Activated T-helper 17 cell treated with anti-CD3 and anti-CD28 coated beads, Interleukin-2, amount 50 U/mL, for 72 hours (primary cell): ENCODE measurements at places on chromosomes 11 and 22. TPM values are rescaled to one million over a fixed set of nuclear protein-coding genes. Genes with fewer than 3 reads are reported as not detected.

The CACNA1I gene
- 0.84 TPM for total RNA-seq

The OR52N4 gene
- 1.8 TPM for total RNA-seq

DNA sequence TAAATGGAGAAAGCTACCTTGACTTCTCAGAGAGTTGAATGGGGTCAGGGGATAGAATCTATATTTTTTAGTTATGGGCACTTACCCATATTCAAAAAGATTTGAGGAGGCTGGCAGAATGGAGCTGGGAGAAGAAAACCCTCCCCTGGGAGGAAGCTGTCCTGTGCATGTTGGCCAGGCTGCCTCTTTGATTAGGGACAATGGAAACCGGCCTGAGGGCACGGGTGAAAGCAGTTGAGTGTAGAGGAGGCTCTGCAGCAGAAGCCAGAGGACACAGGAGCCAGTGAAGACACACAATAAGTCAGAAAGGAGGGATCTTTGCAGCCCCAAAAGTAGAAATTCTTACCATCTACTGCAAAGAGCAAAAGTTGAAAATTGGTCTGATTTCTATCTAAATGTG is 66.6 kb upstream of the B3GAT1 start:
- ATAC-seq = no peak

DNA sequence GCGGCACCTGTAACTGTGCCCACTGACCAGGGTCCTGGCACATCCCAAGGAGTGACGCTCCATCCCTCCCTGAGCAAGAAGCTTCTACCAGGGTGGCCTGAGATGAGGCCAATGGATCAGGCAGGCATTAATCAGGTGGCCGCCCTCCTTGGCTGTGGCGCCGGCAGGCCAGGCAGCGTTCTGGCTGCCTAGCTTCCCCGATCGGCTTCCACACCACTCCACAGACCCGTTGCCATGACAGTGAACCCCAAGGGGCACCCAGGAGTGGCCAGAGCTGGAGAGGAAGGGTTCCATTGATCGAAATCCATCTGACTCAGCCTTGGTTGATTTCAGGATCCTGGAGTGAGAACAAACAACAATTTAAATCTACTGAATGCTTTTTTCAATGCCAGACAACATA is 20.5 kb downstream of the LRRC55 start:
- no peak for ATAC-seq

GRCh38 chr11:132080127-132080526 is 709.7 kb downstream of the NTM start:
- no peak for ATAC-seq

DNA sequence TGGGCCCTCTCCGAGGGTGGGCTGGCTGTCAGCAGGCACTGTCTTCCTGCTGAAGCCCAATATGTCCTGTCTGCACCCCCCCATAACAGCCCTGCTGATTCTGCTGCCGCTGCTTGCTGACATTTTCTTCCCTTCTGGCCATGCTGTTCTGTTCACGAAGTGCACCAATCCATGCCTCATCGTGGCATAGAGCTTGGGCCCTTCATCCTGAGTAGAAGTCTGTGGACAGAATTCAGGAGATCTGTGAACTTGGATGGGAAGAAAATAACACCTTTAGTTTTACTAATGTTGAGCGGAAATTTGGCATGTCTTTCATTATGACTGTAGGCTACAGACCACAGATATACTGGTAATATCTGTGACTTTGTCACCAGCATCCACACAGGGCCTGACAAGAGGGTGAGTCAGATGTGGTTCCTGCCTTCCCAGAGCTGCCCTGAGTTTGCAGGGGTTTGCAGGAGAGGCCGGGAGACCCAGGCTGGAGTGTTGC is 14.1 kb upstream of the KIAA0930 start:
- ATAC-seq = peak; percentile 99

DNA sequence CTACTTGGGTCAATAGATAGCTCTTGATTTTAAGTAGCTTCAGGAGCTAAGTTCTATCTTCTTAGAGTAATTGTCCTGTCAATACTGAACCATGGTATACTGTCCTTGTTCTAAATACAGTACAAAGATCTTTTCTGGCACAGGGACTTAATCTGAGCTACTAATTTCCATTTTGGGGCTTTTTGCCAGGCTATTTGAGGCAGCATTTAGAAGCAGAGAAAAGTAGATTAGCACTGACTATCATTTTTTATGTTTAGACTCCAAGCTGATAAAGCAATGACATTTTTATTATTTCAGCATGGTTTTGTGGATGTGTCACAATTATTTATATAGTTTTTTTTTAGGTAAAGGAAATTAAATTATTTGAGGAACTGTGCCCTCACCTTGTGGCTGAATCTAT is 163.2 kb downstream of the FAT3 start:
- ATAC-seq = no peak

DNA sequence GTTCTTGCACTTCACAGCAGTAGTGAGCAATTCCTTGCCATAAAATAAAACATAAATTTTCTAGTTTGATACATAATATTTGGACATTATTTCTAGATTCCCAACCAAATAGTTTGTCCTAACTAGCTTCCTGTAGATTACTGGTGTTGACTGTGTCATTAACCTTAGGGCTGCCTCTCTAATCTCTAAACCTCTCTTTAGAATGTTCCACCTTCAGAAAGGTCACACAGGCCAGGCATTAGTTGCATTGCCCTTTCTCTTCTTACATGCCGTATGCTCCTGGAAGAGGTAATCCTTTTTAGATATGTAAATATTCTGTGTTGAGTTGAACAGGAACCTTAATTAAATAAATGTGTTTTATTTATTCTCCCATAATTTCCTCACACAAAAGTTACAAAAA is 904.9 kb upstream of the CNTN5 start:
- ATAC-seq = no peak

DNA sequence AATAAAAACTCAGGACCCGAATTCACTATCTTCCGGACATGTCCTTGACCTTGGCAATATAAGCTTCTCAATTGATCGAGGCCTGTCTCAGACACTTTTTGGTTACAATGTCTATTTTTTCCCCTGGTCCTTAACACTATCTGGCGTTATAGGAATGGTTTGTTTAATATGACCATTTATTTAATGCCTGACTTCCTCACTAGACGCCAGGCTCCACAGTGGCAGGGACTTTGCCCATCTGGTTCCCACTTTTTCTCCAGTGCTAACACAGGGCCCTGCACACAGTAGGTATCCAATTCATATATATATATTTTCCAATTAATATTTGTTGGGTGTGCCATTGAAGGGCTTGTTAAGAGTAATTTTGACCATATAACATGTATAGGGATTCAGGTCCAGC is 7.9 kb upstream of the CBX6 start:
- no peak for ATAC-seq

DNA sequence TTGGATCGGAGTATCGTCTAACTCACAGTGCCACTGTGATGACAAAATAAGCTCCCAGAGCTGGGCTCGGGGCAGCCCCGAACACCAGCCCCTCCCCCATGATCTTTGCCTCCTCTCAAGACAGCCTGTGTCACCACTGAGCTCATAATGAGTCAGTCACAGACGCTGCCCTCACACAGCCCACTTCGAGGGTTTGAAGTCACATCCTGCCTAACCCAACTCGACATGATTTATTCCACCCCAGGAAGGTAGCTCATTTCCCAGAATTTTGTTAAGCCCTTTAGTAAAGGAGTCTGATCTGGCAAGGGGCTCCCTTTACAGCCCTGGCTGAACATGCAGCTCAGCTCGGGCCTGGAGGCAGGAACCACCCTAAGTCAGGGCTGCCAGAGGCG is 22.8 kb downstream of the MYH9 start:
- ATAC-seq = peak; percentile 90

GRCh38 chr11:26465274-26465673 is 106.8 kb downstream of the MUC15 start:
- ATAC-seq = no peak

- peak; percentile 72 for ATAC-seq
Measured at GRCh38 chr11:35138943-35139721, at the start of gene CD44. CD44 (plus strand) TSS chr11:35139171; CDS start chr11:35139304, 133 bp downstream.

DNA sequence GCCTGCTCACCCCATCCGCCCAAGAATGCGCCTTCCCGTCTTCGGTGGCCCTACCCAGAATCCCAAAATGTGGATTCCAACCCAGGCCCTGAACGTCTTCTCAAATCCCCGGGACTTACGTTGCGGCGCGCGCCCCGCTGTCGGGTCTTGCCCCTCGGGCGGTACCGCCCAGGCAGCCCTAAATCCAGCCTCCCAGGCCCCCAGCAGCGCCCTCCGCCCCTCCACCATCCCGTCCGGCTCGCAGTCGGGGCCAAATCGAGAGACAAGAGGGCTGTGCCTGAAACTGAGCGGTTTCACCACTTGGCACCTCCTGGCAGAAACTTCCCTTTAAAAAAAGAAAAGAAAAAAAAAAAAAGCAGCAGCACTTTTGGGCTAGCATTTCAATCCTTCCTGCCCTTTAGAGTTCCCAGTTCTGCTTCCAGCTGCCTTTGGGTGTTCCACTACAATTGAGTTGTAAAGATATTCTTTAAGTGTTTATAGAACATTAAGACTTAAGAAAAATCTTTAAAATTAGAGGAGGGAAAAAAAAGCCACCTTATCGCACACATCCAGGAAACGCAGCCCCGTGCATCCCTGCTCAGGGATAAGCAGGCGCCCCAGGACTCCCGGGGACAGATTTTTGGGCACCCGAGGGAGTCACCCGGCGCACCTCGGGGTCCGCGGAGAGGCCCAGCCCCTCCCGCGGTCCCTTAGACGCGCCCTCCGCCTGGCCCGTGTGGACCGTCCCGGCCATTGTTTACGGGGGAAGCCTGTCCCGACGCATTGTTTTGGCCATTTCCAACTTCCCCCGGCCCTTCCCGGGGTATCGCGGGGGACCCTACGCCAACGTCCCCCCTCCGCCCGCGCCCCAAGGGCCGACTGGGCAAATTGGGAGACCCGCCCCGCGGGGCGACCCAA is 57.6 kb downstream of the KCNJ4 start:
- peak; percentile 19 for ATAC-seq

- ATAC-seq = no peak
Measured at GRCh38 chr11:45485070-45485707, 180.2 kb downstream of the CHST1 start.
